Activated T-helper 1 cell treated with Interleukin-2 at 50 U/mL for 16 hours (primary cell): ENCODE measurements at places on chromosomes 5 and 9.

- DNase-seq: no peak
These were observed 33.1 kb upstream of the PPARGC1B start for GRCh38 chr5:149697001-149697400.

DNA sequence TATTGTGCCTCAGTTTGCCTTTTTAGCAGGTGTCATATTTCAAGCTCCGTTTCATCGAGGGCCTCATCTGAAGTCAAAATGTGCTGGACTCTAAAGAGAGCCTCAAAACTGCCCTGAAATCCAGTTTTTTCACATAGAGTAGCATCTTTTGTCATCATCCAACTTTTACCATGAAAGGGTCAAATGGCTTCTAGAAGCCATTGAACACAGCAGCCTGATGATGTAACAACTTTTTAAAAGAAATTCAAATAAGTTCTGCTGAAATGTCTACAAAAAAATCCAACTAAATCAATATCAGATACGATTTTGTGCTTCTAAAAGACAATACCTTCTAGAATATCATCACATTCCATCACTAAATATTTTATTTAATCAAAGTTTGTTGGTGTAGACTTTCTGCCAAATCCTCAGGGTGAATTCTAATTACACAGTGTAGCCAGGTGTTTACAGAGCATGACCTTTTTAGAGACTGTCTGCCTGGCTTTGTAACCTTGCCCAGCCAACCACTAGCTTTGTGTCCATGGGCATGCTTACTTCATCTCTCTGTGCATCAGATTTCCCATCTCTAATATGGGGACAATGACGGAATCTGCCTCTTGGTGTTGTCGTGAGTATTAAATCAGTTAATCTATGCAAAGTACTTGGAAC, 505.0 kb downstream of the EBF1 start:
- DNase-seq: no peak

DNA sequence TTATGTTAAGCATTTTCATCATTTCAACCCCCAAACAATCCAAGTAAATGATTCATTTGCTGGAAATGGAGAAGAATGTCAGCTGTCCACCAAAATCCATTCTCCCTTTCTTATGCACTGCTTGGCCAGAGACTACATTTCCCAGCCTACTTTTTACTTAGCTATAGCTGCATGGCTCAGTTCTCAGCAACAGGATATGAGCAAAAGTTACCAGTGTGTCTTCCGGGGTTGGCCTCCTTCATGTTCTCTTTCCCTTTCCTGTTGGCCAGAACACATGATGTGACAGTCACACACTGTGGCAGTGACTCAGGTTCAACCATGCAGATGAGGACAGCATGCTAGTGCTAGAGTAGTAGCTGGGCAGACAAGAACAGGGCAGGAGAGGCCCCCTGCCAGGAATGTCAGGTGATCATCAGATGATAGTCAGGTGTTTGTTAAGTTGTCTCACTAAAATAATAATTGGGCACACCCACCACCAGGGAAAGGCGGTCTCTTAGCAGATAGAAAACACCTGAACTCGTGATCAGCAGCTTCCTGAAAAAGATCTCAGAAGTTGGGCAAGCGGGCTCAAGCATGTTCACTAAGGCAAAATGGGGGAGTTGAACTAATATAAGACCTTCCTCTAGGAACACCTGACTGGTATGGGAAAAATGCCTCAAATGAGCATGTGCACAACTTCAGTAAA, 12.2 kb downstream of the GPR150 start:
- peak; percentile 48 for DNase-seq

- DNase-seq: no peak
These were observed 15.4 kb upstream of the GAS1 start for GRCh38 chr9:86962692-86963091.

DNA sequence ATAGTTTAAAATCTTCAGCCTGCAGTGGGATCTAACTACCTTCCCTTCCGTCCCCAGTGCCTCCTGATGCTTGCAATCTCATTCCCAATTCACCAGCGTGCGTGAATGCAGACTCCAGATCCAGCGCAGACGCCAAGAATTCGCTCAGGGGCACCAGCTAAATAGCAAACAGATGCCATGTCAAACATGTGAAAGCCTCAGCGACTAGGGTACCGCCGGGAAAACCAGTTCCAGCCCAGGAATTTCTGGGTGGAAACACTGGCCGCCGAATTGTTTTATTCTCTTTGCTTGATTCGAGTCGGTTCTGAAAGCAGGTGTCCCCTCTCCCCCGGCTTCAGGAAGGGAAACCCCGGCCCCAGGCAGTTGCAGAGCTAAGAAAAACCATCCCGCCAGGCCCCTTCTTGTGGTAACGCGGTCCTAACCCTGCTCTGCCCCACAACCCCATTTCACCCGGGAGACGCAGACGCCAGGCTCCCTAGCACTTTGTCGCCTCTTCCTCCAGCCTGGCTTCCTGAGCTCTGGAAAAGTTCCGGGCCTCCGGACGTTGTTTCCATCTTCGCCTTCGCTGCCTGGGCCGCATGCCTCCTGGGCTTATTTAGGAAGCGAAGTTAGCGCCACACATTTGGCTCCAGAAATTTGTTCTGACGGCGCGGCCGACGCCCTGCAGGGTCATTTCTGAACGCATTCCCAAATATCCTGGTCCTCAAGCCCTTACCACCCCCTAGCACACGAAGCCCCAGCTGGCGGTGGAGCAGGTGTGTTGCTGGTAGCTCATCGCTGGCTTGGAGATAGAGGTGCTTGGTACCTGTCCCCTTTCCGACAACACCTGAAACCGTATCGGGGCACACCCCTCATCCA, 665 bp upstream of the LVRN start:
- no peak for DNase-seq

DNA sequence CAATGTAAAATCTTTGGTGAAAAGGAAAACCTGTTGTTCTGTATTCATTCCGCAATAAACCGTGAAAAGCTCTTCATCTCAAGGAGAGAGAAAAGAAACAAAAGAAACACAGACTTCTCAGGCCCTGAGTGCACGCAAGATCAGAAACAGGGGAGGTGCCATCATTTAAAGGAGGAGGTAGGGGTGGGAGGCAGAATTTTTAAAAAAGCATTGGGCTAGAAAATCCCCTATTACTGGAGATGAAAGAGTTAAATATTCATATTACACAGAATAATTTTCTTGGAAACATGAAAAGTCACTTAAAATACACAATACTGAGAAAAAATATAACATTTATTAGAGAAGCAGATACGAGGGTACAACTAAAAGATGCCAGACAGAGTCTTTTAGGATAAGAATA, 56.3 kb downstream of the USP20 start:
- DNase-seq: no peak

DNA sequence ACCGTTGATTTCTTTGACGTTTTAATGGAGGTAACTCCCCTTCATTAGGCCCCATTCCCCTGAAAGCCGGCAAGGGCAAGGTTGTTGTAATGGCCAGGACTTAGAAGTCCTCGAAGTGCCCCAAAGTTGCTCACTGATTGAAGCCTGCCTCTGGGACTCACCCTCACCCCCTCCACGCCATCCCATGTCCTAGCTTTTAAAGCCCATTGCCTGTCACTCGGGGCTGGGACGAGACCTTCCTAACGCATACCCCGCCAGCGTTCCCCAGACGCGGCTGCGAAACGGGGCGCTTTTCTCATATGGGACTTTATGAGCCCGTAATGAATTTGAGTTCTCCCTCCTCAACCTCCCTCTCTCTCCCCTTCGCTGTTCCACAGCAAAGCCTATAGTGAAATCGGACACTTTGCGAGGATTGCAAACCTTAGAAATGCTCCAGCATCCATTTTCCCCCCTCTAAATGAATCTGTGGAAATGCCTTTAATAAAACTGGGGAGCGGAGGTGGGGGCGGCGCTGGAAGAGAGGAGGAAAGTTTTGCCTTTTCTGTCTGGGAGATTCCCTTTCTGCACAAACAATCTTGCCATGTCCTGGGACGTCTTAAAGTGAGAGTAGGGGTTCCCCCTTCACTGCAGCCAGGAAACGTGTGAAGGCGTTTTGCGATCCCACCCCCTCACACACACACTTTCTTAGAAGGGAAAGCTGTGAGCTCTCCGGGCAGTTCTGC, 1.5 kb downstream of the PAPPA start:
- no peak for DNase-seq

DNA sequence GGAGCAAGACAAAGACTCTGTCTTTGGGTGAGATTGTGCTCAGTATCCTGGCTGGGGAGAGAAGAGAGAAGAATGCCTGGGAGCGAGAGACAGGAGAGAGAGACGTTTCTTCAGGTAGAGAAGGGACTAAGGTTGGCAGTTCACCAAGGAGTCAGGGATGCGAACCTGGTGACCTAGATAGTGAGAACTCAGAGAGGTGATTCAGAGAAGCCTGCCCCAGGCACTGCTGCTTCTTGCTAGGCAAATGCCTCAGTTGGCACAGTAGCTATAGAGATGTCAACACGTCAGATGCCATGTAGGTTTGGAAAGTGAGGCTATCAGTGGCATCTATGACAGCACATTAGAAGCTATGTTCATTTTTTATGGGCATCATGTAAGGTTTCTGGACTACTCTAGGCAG, 231.6 kb upstream of the VLDLR start:
- no peak for DNase-seq

DNA sequence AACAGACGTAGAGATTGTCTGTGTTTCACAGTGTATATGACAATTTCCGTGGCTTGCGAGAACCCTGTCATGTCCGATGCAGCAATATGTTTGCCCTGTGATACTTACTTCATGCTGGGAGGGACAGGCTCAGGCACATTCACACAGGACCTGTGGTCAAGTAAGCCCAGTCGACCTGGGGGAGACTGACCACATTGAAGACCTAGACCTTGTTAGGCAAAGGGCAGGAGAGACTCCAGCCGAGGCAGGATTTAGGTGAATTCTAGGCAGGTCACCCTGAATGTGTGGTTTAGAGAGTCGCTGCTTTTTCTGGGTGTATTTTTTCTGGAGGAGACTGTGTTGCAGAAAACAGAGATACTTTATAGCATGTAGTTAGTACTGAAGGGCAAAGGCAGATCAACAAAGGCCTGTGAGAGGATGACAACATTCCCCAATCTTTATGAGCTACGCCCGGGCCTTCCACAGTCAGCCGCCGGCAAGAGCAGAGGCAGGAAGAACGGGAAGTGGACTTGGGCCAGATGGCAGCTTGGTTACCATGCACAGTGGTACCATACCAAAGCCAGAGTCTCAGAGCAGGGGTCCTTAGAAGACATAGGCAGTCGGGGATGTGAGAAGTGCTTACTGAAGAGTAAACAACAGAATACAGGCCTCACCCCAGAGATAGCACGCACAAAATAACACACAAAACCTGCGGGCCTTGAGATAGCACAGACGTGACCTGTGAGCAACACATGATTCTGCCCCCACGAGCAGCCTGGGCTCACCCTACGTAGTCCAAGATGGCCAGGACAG, 220.7 kb downstream of the CACNA1B start:
- DNase-seq: no peak

DNA sequence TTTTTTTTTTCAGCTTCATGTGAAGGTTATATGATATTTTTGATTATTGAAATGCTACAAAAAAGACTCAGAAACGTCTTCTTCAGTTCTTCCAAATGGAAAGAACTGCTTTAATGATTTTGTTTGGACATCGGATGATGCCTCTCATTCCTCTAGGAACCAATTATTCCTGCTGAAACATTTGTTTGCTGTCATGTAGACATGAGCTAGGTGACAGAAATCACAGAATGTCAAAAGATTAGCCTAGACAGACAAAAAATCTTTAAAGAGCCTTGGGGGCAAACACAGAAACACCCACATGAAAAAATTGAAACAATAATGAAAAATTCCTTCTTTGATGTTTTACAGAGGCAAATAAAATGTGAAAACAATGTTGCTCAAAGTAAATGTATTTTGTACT, 244.2 kb upstream of the EDIL3 start:
- DNase-seq: no peak

GRCh38 chr5:916441-917293, 24.0 kb downstream of the TRIP13 start:
- DNase-seq: no peak

GRCh38 chr9:91247278-91247677, 114.4 kb downstream of the AUH start:
- DNase-seq: no peak

DNA sequence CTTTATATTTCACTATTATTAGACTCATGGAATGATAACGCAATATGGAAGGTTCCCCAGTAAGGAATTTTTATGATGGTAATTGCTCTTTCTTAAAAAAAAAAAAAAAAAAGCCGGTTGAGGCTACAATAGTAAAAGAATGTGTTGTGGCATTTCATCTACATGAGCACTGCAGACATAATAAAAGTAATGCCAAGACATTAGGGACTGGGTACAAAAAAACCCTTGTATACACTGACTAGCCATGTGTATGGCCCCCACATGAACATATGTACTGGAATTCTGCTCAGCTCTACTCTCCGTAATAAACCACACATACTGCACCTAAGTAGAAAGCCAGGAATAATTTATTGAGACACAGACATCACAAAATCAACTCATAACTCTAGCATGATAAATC, 218.4 kb downstream of the ADAMTS6 start:
- no peak for DNase-seq
